Right atrium auricular region (tissue), 2 donors: ENCODE measurements at places on chromosomes 6 and 20. TPM values are rescaled to one million over a fixed set of nuclear protein-coding genes. Genes with fewer than 3 reads are reported as not detected.
A peak's percentile ranks its signal among the peaks of the same experiment; 100 is the strongest.

Gene C20orf141
- not detected for total RNA-seq

Gene SSTR4
- total RNA-seq: not detected

Gene SRF
- total RNA-seq: 116 TPM

Gene DHX16
- total RNA-seq: 13.7 TPM

Gene PBOV1
- not detected for total RNA-seq

Gene KCNK15
- 3.7 TPM for total RNA-seq

Gene SRMS
- total RNA-seq: not detected

Gene HLA-DRA
- 57.5 TPM for total RNA-seq

Gene GINS1
- total RNA-seq: 0.35 TPM

DNA sequence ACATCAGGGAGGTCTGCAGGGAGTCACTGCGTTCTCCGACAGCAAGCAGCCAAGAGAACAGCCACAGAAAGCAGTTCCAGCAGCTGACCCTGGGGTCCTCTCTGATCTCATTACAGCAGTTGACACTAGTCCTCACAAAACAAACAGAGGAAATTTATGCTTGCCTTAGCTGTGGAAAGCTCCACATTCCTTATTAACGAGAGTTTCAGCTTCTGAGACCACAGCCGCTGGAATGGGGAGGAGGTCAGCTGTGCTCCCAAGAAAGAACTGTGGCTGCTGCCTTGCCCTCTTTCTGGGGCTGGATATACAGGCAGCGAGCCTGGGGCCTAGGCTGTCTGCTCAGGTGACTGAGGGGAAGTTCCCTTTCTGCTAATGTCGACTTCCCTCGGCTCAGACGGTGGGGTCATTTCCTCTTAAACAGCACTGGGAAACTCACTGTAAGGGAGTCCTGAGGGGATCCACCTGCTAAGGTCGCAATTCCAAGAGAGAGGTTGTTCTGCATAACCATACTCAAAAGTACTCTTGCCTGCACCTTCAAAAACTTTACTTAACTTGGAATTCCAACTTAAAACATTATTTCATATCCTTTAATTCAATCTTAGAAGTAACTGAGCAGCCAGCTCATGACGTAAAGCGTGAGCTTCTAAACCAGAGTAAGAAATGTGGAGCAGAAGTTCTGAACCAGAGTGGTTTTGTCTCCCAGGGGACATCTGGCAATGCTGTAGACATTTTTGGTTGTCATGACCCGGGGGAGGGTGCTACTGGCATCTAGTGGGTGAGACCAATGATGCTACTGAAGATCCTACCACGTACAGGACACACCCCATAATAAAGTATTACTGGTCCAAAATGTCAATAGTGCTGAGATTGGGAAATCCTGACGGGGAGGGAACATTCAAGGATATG, 80.3 kb downstream of the BACH2 start:
- DNase-seq: no peak

DNA sequence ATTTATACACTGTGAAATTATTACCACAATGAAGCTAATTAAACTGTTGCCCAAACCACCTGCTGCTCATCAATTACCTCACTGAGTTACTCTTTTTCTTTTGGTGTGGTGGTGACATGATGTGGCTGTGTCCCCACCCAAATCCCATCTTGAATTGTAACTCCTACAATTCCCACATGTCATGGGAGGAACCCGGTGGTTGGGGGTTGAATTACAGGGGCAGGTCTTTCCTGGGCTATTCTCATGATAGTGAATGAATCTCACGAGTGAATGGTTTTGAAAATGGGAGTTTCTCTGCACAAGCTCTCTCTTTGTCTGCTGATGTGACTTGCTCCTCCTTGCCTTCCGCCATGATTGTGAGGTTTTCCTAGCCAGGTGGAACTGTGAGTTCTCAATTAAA, 145.0 kb downstream of the LRRC1 start:
- no peak for DNase-seq

DNA sequence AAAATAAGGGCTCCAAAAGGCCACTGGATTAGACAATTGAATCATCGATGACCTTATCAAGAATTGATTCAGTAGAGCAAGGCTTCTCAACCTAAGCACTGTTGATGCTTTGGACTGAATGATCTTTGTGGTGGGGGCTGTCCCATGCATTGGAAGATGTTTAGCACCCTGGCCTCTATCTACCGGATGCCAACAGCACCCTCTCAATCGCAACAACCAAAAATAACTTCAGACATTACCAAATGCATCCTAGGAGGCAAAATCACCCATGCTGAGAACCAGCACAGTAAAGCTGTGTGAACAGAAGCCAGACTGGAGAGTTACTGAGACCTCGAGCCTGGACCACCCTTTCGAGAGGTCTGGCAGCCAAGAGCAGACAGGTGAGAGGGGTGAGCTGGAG, 67.5 kb downstream of the TBC1D7 start:
- DNase-seq: no peak

DNA sequence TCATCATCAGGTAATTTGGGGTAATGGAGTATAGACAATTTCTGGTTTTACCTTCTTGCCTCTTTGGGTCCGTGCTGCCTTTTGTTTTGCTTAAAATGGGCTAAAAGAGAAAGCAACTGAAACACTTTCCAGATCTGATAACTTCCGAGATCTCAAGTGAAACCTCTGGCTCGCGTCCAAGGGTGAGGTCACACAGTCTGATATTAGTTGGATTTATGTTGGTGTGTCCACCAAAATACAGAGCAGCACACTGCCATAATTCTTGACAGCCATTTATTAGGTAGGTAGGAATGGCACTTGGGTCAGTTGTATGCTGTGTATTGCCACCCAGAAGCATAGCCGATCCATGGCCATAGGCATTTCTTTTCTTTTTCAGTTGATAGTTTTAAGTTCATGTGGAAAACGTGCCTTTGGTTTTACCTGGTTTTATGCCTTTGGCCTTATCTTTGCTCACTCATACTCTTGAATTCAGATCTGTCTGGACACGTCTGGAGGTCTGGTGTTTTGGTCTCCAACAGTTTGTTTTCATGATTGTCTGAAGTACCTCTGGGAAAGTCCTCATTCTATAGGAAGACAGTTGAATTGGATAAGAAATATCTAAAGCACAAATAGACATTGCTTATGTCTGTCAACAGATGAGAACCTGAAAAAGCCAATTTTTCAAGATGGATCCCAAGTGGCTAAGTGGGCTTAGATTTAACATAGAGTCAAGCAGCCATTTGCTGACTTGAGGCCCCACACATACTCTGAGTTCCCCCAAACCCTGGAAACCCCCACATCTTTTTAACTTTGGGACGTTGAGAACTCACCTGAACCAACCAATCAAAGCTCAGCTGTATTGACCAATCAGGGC, 320.8 kb downstream of the SOX4 start:
- peak; percentile 70 for DNase-seq

GRCh38 chr20:40703975-40704530, 15.0 kb upstream of the MAFB start:
- no peak for DNase-seq

DNA sequence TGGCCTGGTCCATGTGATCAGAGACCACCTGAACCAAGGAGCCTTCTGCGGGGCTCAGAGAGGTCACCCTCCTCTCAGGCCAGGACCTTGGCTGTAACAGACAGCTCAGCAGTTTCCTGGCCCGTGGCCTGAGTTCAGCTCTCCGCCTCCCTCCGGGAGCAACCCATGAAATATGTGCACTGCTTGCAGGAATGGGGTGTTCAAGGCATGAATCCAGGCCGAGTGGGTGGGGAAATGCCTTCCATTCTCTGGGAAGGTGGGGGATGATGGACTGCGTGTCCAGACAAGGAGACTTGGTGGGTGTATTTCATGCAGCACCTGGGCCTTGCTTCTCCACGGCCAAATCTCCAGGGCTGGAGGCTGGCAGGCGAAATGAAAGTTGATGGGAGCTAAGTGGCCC, 46.0 kb downstream of the SIRPA start:
- no peak for DNase-seq

DNA sequence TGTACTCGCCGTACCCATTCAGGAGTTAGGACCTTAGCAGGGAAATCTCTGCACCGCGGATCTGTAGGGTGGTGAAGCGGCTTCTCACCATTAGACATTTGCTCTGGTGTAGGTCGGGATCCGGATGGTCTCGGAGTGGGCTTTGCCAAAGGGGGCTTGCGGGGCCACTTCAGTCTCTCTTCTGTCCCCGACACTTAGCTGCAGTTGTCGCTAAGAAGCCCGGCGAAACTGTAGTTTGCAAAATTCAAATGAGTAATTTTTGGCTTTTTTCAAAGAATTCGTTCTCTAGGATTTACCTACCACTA, 433 bp downstream of the QRSL1 start:
- no peak for DNase-seq

DNA sequence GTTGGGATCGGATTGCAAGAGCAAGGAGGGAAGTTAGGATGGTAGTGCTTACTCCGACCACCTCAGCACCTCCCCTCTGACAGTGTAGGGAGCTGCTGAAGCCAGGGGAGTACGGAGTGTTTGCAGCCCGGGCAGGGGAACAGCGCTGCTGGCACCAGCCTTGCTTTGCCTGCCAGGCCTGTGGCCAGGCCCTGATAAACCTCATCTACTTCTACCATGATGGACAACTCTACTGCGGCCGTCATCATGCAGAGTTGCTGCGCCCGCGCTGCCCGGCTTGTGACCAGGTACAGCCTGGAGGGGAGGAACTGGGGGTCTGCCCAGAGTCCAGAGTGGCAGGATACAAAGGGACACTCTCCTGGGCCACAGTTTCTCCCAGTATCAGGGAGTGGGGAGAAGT, 2.2 kb upstream of the TOMM6 start:
- DNase-seq: no peak

DNA sequence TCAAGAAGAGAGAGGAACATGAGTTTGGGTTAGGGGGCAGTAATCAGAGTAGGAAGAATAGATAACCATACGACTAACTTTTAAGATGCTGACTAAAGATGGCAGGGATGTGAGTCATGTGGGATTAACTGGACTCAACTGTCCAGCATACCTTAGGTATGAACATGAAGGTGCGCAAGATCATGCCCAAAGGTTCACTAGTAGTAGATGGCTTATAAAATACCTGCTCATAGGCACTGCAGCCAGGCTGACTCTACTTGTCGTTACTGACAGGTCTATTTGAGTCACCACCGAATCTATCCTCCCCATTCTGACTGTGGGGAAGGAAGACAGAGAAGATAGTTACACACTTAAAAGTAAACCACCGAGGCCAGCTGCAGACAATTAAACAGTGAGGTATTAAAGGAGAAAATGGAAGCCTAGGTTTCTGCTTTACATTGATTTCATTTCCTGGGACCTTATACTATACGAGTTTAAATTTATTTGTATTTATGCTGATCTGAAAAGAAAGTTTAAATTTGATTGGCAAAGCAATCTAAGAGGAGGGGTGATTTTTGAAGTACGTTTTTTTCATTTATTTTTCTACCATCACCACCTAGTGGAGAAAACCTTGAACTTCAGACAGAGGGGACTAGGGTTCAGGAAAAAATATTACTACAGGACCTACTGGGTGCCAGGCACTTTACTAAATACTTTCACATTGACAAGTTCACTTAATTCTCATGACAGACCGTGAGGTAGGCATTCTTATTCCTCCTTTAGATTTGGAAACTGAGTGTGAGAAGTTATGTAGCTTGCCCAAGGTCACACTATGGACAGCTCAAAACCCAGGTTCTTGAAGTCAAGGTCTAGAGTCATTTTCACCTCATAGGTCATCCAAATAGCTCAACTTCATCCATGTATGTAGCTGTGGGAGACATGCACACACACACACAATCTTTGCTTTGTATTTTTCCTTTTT, 4.0 kb upstream of the WRNIP1 start:
- DNase-seq: no peak

- DNase-seq: no peak
These were observed 102.8 kb downstream of the DACT2 start for GRCh38 chr6:168216751-168217191.

- DNase-seq: no peak
These were observed 12.0 kb downstream of the CD83 start for GRCh38 chr6:14129575-14129974.

GRCh38 chr6:39389484-39389767, 66.9 kb upstream of the KCNK16 start:
- no peak for DNase-seq

DNA sequence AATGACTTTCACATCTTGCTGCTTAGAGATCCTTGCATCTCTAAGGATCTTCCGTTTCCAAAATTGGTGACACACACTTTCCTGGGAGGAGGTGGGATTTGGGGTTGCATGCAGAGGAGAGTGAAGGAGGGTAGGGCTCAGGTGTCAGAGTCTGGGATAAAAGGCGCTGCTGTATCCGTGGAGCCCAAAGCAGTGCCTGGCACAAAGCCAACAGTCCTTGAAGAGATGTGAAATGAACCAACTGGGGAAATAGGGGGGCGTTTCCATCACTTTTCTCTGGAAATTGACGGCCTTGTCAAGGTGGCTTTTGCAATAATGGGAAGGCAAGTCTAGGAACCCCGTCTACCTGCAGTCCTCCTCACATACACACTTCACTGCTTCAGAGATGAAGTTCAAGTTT, 59.5 kb upstream of the NELFCD start:
- DNase-seq: no peak

DNA sequence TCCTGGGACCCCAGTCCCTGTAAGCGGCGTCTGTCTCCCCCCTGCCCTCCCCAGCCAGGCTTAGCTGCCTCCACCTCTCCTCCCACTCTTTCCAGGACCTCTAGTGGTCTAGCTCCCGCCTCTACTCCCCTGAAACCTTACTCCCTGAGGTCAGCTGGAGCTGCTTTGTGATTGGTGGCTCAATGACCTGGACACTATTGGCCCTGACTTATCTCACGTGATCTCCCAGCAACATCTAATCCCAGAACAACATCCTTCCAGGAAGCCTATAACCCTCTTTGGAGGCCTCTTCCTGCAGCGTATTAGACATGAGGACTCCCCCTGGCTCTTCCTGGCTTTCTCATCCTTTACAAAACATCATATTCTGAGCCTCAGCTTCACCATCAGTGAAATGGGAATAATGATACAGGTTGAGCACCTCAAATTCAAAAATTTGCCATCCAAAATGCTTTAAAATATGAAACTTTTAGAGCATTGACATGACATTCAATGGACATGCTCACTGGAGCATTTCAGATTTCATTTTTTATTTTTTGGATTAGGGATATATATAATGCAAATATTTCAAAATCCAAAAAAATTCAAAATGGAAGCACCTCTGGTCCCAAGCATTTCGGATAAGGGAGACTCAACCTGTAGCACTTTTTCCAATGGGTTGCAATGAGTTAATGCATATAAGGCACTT, 16.3 kb upstream of the SRC start:
- no peak for DNase-seq

- DNase-seq: no peak
These were observed 16.6 kb downstream of the CTCFL start for GRCh38 chr20:57508381-57508780.

- no peak for DNase-seq
These were observed 28.1 kb upstream of the MTCL3 start for GRCh38 chr6:127547215-127547614.

- no peak for DNase-seq
These were observed 338.3 kb upstream of the CHD6 start for GRCh38 chr20:41956338-41957074.

DNA sequence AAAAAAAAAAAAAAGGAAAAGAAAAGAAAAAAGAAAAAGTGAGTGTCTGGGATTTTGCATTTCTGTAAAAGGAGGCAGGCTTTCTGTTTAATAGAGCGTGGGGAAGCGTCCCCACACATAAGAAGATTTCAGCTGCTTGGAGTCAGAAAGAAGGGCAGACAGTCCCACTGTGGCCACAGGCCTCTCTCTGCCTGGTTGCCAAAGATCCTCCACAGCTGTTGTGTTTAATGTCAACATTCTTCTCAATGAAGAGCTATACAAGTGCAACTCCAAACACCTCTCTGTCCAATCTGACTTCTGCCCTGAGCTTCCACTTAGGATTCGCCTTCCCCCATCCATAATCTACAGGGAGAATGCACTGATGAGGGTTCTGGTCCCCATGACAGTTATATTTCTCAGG, 64.3 kb upstream of the MLN start:
- no peak for DNase-seq

- no peak for DNase-seq
These were observed 75.4 kb downstream of the ELOVL5 start for GRCh38 chr6:53273370-53273769.
